Smooth muscle cell of the umbilical artery (primary cell): ENCODE measurements at places on chromosomes 2 and 18. TPM values are rescaled to one million over a fixed set of nuclear protein-coding genes. Genes with fewer than 3 reads are reported as not detected.

Gene ALPI
- not detected in 2 replicates for total RNA-seq

Gene NAT8
- not detected in 2 replicates for total RNA-seq

Gene TIA1
- 115 and 123 TPM in 2 replicates for total RNA-seq

Gene UGGT1
- 203 and 205 TPM in 2 replicates for total RNA-seq

Gene HOXD13
- total RNA-seq: 2.2 and 2.4 TPM in 2 replicates

Gene KCNJ3
- total RNA-seq: under 0.01 TPM in 1 of 2 replicates, not detected in the other

Gene ANKRD12
- total RNA-seq: 32.5 and 38.6 TPM in 2 replicates

Gene TCF7L1
- 1.3 and 2.1 TPM in 2 replicates for total RNA-seq

Gene VAMP8
- 0.23 and 0.59 TPM in 2 replicates for total RNA-seq

Gene EMILIN1
- total RNA-seq: 394 and 462 TPM in 2 replicates

Gene CRYGD
- not detected in 2 replicates for total RNA-seq

Gene LIPT1
- 4.1 and 6.2 TPM in 2 replicates for total RNA-seq

Gene DSG3
- total RNA-seq: 0.14 and 0.59 TPM in 2 replicates

Gene GALR1
- not detected in 2 replicates for total RNA-seq

Gene RBM43
- 3.1 and 4.8 TPM in 2 replicates for total RNA-seq

Gene ANKAR
- total RNA-seq: 4.2 and 5.0 TPM in 2 replicates

Gene CAVIN2
- total RNA-seq: 1.8 and 6.2 TPM in 2 replicates

Gene MC5R
- not detected in 2 replicates for total RNA-seq

Gene DUSP2
- 3.0 and 4.2 TPM in 2 replicates for total RNA-seq

Gene EGR4
- total RNA-seq: not detected in 2 replicates

Gene GTF2A1L
- 1.5 and 5.0 TPM in 2 replicates for total RNA-seq

Gene NOL4
- total RNA-seq: 0.23 and 0.30 TPM in 2 replicates

Gene LGALSL
- 3.1 and 4.8 TPM in 2 replicates for total RNA-seq

Gene PXDN
- total RNA-seq: 785 and 893 TPM in 2 replicates

Gene RNMT
- 38.3 and 46.0 TPM in 2 replicates for total RNA-seq

Gene COLEC12
- 0.28 and 0.30 TPM in 2 replicates for total RNA-seq

Gene DUSP19
- total RNA-seq: 4.2 and 6.5 TPM in 2 replicates

Gene NEB
- 1.2 and 1.5 TPM in 2 replicates for total RNA-seq

Gene MOB1A
- total RNA-seq: 109 and 159 TPM in 2 replicates

Gene GPR75
- 0.89 and 2.7 TPM in 2 replicates for total RNA-seq

Gene C1GALT1C1L
- total RNA-seq: 0.74 and 1.2 TPM in 2 replicates

Gene IWS1
- total RNA-seq: 35.6 and 53.1 TPM in 2 replicates

Gene NCK2
- 19.6 and 34.1 TPM in 2 replicates for total RNA-seq

Gene PIEZO2
- total RNA-seq: 1.1 and 8.0 TPM in 2 replicates

Gene RAPGEF4
- 0.28 and 2.7 TPM in 2 replicates for total RNA-seq

Gene IL18RAP
- not detected in 2 replicates for total RNA-seq

Gene TMEM169
- total RNA-seq: under 0.01 and 0.14 TPM in 2 replicates

Gene RPRM
- total RNA-seq: not detected in 2 replicates

Gene SLC16A14
- 0.37 and 0.59 TPM in 2 replicates for total RNA-seq

Gene SMYD1
- not detected in 2 replicates for total RNA-seq

Gene LHCGR
- total RNA-seq: under 0.01 TPM in 1 of 2 replicates, not detected in the other

Gene IMP4
- 70.7 and 98.1 TPM in 2 replicates for total RNA-seq

Gene RNF138
- 12.5 and 16.3 TPM in 2 replicates for total RNA-seq

Gene LYG2
- not detected in 2 replicates for total RNA-seq

Gene RGPD4
- total RNA-seq: not detected in 2 replicates

Gene TYW5
- total RNA-seq: 11.0 and 11.9 TPM in 2 replicates
